Fibroblast of skin of right quadriceps (primary cell): ENCODE measurements at places on chromosomes 5 and 9.
A peak's percentile ranks its signal among the peaks of the same experiment; 100 is the strongest.

DNA sequence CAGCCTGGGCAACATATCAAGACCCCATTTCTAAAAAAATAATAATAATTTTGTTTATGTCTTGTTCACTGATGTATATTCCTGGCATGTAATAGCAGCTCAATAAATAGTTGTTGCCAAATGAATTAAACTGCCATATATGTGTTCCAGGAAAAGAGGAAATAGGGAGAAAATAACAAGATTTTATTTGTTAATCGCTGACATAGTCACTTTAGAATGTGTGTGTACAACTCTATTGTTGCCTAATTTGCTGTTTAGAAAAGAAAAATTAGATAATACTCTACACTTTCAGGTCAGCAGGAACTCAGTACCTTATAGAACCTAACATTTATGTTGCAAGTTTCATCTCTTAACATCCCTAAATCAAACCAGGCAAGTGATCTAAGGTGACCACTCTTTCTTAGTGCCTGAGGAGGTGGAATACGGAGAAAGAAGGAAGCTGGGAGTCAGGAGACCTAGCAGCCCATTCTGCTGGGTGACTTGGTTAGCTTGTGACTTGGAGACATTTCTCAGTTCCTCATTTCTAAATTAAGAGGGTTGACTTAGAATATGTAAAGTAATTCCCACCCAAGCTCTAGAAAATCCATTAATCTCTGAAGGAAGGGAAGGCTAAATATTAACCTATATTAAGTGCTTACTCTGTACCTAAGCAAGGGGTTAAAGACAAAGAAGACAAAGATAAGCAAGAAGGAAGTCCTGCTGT, 110.3 kb upstream of the IQGAP2 start:
- no peak for DNase-seq

- no peak for DNase-seq
Observed at GRCh38 chr5:82905986-82906385, 171.2 kb downstream of the TMEM167A start.

DNA sequence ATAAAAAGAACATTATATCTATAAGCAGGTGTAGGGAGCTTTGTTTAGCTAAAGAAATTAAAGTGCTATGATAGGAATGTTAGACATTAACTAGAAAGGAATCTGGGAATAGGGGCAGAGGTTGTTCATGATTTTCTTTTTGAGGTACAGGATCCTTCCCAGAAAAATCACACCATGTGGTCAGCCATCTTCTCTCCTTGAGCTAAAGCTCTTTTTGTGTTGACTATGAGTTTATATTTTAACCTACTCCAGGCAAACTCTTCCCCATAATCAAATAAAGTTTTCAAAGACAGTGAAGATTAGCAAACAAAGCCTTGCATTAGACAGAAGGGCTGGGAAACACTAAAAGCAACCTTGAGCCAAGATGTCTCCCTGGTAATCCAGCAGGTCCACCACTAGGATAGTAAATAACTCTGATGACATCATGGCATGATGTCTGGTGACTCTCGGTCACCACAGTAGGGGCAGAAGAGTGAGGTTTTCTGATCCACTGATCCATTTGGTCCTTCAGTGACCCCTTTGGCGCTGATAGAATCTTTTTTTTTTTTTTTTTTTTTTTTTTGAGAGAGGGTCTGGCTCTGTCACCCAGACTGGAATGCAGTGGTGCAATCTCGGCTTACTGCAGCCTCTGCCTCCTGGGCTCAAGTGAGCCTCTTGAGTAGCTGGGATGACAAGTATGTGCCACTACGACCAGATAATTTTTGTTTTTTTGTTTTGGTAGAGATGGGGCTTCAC, 30.6 kb upstream of the IL6ST start:
- peak; percentile 16 for DNase-seq

DNA sequence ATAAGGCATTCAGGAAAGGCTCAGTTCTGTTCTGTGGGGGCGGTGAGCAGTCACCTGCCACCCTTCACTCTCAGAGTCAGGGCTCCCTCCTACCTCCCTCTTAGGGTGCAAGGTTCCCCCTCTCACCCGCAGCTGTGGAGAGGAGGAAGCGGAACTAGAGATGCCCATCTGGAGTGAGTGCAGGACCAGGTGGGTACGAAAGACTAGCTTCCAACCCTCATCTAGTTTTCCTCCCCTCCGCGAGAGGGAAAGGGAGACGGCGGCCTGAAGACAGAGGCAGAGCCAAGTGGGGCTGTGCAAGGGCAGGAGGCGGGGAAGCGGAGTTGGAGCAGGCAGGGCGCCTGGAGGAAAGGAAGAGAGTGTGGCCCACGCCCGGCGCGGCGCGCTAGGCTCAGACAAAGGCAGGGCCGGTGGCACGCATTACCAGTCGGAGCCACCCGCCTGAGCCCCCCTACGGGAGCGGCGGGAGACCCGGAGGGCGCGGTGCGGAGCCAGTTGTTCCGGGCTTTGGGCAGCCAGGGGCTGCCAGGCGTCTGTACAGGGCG, 7.3 kb downstream of the PRR7 start:
- DNase-seq = no peak

DNA sequence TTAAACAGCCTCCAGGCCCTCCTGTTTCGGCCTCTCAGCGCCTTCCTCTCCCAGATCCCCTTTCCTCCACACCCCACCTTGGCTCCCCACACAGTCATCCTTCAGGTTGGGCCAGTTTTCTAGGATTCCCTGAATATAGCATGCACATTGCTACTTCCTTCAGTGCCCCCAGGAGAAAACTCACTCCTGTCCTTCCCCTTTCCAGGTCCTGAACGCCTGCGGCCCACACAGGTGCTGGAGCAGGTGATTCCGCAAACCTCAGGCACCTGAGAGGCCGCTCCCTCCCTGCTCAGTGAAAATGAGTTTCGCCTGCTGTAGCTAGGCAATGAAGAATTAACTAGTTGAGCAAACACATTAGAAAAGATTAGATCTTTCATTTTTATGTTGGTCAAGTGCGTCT, 185.0 kb downstream of the MED10 start:
- DNase-seq = no peak
